ENCODE measurements at places on chromosomes 4 and X.

GRCh38 chrX:129876771-129877305 lies 29.1 kb upstream of the UTP14A start:
- no peak for DNase-seq

DNA sequence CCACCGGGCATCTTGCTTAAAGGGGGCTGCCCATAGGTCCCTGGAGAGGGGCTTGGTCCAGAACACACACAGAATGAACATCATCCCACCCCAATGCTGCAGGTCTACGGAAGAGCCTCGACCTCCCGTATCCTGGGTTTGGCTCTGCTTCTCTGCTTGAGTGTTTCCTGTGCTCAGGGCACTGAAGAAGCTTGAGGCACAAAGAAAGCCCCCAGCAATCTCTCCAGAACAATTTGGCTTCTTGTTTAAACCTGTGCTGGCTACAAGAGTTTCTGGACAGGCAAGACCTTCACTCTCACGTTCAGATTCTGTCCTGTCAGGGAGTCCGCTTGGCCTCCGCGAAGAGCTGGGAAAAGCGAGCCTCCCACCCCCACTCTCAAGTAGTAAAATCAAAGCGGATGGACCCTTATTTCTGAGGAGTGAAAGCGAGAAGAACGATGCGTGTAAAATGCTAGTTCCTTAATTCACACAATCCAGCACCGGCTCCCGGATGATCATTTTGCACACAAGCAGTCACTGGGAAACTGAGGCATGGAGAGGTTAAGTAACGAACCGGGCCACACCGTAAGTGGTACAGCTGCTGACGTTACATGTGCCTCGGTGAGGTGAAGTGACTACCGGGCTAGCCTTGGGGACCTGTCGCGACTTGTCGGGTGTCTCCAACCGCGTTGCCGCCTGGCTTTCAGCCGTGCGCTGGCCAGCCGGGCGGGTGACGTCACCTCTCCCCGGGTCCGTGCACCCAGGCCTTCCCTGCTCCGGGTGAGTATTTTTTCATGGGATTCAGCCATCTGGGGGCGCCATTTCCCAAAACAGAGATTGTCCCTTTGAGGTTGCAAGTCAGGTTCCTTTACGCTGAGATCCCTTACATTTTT lies 3.1 kb upstream of the SFRP2 start:
- no peak for DNase-seq

DNA sequence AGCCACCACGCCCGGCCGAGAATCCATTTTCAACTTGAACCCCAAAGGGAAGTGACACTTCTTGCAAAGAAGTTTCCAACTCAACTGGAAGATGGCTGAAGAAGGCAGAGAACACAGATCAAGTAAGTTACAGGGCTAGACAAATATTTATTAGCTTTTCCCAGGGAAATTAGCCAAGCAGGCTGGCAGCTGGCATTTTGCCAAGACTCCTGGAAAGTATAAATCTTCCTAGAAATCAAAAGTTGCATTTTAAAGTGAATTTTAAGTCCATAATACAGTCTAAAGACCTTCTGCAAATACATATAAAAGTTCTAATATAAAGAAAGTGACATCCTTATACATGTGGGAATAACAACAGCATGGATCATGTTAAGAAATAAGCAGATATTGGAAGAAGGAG lies 3.4 kb upstream of the MRPL1 start:
- DNase-seq, result no peak

DNA sequence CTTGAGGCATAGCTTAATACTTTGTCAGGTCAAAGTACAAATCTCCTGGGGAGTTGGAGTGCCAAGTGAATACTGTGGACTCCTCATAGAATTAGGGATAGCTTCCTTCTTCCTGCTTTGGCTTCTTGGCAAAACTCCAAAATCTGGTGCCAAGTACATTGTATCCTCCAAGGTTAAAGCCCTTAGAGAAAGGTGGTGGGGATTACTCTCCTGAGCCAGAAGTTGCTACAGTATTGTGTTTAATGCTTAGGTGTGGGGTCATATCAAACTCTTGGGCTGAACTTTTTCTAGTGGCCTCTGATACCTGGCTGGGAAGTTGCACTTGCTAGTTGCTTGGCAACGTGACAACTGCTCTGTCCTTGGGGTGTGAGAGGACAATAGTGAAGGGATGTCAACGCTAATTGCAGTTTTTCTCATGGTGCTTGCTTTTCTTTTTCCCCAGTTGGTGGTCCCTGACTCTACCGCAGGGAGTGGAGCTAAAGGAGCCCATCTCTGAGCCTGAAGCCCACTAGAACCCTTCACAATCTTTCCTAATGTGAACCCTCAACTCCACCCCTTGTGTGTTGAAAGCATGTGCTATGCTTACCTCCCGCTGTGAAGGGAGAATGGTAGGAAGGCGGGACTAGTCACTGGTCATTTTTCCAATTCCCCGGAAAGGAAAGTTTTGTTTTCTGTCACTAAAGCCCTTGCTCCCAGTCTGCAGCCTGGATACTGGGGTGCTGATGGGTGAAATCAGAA lies 35.5 kb downstream of the DLG3 start:
- no peak for DNase-seq

GRCh38 chr4:2623442-2623841 lies 87.0 kb downstream of the FAM193A start:
- no peak for DNase-seq

GRCh38 chrX:154321594-154321993 lies 26.0 kb downstream of the TKTL1 start:
- peak; percentile 21 for DNase-seq

DNA sequence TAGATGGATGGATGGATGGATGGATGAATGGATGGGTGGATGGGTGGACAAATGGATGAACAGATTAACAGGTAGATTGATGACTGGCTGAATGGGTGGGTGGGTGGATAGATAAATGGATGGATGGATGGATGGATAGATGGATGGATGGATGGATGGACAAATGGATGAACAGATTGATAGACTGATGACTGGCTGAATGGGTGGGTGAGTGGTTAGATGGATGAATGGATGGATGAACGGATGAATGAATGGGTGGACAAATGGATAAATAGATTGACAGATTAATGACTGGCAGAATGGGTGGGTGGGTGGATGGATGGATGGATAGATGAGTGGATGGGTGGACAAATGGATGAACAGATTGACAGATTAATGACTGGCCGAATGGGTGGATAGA lies 13.6 kb upstream of the AKAP17A start:
- DNase-seq, result no peak

DNA sequence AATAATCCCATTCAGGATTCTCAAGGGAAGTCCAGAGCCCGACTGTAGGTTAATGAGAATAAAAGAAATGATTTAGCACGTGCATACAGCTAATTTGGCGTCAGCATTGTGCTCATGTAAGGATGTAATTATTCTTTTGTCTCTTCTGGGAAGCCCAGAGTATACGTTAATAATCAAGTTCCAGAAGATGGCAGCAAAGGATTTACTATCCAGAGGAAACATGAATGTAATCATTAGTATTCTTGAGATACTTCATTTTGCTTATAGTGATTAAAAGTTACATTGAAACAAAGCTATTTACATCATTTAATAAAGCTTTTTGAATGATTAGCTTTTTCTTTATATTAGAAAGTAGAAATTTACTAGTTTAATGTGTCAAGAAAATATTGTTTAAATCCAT lies 27.1 kb upstream of the MAP9 start:
- no peak for DNase-seq

DNA sequence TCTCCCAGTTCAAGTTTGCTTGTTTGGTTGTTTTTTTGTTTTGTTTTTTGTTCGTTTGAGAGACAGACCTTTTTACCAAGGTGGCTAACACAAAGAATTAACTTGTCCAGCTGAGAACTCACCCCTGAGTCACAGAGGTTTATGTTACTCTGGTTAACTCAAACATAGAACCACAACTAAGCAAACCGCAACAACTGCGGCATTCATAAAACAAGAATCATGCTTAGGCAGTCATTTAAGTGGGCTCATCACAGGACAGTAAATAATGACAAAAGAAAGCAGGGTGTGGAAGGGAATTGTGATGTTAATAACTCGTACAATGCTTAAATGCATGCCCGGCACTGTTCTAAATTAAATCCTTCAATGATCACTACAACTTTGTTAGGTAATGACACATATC lies 24.7 kb upstream of the IL13RA1 start:
- DNase-seq, result no peak

DNA sequence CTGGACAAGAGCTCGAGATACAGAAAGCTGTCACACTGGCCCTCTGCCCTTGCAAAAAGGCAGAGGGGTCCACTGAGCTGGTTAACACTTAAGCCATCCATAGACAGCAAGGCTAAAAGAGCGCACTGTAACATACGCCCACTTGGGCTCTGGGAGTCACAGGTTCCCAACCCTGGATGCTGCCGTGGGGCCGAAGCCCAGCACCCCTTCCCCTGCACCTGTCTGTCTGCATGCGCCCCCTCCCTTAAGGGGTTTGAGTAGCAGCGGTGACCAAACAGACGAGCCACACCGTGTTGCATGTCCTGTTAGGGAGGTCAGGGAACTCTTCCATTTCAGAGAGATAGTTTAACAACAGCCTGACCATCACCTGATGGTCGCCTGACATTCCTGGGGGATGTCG lies 138.4 kb upstream of the GALNTL6 start:
- no peak for DNase-seq

GRCh38 chr4:182895791-182896292 lies 21.3 kb downstream of the DCTD start:
- no peak for DNase-seq

DNA sequence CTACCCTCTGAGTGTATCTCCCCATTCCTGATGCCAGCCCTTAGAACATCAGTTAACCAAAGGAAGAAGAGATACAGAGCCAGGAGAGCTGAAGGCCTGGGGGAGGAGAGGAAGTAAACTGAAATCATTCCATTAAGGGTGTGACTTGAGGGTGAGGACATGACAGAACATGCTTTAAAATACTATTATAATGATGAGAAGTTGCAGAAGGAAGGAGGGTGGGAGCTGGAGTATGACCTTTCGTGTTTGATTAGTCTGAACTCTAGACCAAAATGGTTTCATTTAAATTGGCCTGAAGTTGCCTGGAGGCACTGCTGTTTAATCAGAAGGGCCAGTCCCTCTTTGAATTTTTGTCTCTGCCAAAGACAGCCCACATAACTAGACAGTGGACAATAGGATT lies 11.4 kb downstream of the INTS6L start:
- no peak for DNase-seq

GRCh38 chr4:139568206-139568955 lies 12.4 kb upstream of the SETD7 start:
- DNase-seq, result no peak

DNA sequence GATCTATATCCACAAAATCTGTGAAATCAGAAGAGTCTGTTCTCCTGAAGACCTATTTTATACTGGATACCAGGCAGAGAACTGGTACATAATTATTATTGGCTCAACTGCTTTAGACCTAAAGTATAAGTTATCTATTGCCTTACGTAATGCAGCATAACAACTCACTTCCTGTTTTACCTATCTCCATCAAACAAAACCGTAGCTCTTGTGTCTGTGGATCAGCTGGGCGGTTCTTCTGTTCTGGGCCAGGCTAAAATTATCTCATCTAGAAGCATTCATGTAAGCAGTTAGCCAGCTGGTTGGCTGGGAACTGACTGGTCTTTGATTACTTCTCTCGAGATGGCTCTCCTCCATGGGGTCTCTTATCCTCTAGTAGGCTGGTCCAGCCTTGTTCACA lies 57.8 kb downstream of the PPP1R2C start:
- no peak for DNase-seq

DNA sequence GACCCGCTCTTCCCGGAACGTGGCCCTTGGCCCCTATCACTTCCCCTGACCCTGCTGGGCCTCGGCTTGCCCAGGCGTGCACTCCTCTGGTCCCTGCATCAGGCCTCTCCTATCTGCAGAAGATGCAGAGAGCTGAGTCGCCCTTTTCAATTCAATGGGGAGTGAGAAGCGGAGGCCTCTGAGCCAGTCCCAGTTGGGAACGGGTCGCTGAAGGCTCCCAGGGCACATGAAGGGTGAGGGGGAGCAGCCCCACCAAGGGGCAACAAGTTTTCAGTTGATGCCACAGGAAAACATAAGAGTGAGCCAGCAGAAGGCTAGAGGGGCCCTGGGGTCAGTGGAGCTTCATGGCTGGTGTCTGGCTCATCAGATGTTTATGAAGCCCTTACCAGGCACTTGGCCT lies 17.1 kb downstream of the PSAPL1 start:
- DNase-seq, result no peak

DNA sequence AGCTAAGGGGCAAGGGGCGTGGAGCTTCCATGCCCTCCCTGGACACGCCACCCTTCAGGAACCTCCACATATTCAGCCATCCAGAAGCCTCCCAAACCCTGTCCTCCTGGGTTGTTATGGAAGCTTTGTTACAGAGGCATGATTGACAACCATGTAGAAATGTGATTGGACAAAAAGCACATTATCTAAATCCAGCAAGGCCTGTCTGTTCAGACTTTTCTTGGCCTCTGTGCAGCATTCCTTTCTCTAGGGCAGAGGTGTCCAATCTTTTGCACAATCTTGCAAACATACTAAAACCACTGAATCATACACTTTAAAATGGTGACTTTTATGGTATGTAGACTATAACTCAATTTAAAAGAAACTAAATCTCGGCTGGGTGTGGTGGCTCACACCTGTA lies 12.7 kb downstream of the STEEP1 start:
- DNase-seq, result no peak

DNA sequence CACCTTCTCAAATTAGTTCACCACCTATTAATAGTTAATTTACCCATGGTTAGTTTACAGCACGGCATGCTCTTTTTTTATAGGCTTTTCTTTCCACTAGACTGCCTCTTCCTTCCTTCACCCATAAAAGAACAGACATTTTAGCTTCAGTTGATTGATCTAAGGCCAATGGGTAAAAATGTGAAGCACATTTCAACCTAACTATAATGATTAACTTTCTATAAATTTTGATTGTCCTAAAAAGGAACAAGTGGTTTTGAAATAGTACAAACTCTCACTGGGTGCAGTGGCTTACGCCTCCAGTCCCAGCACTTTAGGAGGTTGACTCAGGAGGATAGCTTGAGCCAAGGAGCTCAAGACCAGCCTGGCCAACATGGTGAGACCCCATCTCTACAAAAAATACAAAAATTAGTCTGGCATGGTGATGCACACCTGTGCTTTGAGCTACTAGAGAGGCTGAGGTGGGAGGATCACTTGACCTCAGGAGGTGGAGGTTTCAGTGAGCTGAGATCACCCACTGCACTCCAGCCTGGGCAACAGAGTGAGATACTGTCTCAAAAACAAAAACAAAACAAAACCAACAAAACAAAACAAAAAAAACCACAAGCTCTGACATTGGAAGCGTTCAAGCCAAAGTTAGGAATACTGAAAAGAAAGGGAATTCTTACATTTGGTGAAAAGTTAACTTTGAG lies 89.9 kb upstream of the FAT1 start:
- no peak for DNase-seq

DNA sequence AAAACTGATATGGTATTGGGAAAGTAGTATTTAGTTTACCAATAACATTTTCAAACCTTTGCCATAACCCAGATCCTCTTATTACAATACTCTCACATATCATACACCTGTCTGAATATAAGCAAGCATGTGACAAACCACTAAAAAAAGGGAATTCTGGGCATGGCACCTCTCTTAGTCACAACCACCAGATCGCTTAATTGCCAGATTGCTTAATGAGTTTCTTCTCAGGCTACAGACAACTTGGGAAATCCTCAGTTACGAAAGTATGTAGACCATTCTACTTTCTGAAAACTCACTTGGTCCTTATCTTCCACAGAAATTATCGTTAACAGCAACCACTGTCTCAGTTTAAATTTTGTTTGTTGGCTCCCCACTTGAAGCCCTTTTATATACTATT lies 2.1 kb downstream of the NAF1 start:
- DNase-seq, result no peak

GRCh38 chrX:135454816-135455215 lies 33.1 kb downstream of the SMIM10L2A start:
- DNase-seq, result no peak

- DNase-seq, result no peak
These were observed 58.5 kb downstream of the HAUS3 start for GRCh38 chr4:2183394-2183793.

GRCh38 chr4:152283801-152284470 lies 252.0 kb downstream of the FBXW7 start:
- no peak for DNase-seq

Data from GM20000 (cell line).